NCI-H460 (cell line): ENCODE measurements at places on chromosomes 16 and 17. TPM values are rescaled to one million over a fixed set of nuclear protein-coding genes. Genes with fewer than 3 reads are reported as not detected.

- DNase-seq = peak; percentile 82
Measured at GRCh38 chr16:2904100-2904921, 7.4 kb upstream of the FLYWCH1 start.

DNA sequence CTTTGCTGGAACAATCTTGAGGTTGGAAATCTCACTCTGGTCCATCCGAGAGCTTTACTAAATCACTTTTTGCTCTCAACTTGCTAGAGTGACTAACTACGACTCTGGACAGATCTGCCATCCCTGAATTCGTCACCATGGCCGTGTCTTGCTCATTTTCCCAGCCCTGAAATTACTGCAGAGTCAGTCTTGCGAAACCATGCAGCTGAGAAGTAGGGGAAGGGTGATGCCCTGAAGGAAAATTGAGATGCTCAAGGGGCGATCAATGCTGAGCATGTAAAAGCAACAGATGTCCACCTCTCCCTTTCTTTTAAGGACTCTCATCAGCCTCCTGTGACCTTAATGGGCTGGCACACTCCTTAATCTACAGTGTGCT, 18.8 kb downstream of the PCTP start:
- DNase-seq = peak; percentile 45

DNA sequence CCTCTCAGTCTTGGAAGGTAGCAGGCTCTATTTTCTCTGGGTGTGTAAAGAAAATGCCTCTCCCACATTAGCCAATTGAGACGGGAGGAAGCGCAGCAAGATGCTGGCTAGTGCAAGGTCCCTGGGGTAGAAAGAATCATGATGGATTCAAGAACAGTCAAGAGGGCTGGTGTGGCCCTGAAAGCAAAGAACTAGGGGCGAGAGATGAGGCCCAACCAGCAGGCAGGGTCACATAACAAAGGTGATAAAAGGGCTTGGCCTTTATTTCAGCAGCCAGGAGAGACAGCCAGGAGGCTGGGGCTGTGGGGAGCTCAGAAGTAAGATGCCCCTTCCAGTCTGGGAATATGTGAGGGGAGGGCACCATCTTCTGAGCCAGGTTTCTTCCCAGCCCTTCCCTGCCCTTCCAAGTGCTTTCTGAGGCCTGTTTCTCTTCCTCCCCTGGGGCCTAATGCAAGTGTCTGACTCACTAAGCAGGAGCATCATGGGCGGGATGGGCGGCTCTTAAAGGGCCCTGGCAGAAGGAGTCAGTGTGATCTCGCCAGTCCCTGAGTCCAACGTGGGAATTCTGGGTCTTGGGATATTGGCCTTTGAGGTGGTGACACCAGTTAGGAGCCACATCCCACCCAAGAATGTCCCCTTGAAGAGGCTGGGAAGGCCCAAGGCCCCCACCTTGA, 3.9 kb upstream of the NLRC5 start:
- peak; percentile 88 for DNase-seq

GRCh38 chr16:88375236-88375975, 7.4 kb upstream of the ZNF469 start:
- no peak for DNase-seq

ZP2 gene
- total RNA-seq = not detected in 2 replicates

- DNase-seq = peak; percentile 40
Measured at GRCh38 chr16:81004646-81005353, 1.9 kb downstream of the CMC2 start.

DNA sequence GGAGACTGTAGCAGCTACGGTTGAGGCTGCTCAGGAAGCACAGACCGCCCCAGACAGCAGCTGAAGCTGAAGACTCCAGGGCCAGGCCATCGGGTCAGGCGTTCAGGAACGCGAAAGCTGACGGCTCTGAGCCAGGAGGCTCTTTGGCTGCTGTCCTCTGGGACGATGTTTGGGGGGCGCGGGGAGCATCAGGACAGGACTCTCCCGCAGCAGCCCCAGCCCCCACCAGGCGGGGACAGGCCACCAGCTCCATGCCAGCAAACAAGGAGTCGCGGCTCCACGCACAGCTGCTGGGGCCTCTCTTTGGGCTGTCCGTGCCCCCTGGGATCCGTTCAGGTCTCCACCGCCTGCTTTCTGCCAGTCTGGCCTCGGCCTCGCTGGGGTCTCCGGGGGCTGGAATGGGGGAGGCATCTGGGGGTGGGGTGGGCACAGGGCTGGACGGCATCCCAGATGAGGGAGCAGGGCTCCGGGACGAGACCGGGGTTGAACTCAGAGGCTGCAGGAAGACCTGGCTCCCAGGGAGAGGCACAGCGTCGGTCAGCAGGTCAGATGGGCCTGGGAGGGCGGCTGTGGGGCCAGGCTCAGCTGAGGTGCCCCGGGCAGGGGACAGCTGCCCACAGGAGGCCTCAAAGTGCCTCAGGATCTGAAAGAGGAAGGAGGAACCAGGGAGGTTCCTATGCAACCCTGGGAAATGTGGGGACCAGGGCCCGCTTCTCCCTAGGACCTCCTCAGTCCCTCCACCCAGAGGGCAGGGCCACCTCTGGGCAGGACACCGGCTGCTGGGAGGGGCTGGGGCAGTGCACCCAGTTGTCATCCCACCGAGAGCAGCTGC, 6.3 kb upstream of the CEP131 start:
- DNase-seq = no peak
